ENCODE measurements at places on chromosomes 5 and 9.

DNA sequence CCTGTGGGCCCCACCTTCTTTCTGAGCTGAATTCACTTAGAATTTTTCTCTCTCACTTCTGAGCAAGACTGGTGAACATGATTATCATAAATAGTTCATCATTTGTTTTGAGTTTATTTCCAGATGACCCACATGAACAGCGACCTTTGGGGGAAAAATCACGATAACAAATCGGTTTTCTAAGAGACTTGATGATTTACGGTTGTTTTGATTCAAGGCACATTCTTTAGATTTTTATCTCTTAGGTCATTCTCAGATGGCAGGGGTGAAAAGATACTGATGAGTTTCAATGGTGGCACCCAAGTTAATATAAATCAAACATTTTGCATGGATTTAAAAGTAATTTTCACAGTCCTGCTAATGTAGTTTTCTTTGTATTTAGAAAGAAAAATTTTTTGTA is 95.1 kb downstream of the DMXL1 start:
- DNase-seq = no peak

DNA sequence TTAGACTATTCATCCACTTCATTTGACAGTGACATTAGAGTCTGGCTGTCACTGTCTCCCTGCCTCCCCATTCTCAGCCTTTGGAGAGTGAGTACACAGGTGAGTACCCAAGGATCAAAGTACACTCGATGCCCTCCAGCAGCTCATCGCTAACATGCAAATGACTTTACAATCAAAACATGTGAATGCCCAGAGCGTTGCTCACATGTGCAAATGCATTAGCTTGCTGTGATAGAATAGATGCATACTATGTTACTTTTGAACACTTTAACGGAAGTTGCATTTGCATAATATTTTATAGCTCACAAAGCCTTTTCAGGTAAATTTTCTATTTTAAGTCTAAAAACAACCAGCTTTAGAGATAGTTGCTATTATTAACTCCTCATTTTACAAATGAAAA is 107.6 kb downstream of the SYK start:
- no peak for DNase-seq

DNA sequence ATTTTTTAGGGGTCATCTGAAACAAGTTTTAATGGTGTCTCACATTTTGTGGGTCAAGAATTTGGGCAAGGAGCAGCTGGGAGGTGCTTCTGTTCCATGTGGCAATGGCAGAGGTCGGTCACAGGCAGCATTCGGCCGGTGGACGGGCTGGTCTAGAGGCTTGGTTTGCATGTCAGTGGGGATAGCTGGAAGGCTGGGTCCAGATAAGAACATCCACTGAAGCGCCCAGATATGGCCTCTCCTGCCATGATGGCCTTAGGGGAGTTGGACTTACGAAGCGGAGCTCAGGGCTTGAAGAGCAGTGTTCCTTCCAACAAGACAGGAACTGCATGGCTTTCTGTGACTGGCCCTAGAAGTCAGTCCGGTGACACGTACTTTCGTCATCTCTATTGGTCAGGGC is 30.3 kb downstream of the LHFPL2 start:
- no peak for DNase-seq

GRCh38 chr5:27216367-27216950 is 178.1 kb upstream of the CDH9 start:
- no peak for DNase-seq

- no peak for DNase-seq
These were observed 23.2 kb upstream of the ADAMTS16 start for GRCh38 chr5:5116956-5117355.

DNA sequence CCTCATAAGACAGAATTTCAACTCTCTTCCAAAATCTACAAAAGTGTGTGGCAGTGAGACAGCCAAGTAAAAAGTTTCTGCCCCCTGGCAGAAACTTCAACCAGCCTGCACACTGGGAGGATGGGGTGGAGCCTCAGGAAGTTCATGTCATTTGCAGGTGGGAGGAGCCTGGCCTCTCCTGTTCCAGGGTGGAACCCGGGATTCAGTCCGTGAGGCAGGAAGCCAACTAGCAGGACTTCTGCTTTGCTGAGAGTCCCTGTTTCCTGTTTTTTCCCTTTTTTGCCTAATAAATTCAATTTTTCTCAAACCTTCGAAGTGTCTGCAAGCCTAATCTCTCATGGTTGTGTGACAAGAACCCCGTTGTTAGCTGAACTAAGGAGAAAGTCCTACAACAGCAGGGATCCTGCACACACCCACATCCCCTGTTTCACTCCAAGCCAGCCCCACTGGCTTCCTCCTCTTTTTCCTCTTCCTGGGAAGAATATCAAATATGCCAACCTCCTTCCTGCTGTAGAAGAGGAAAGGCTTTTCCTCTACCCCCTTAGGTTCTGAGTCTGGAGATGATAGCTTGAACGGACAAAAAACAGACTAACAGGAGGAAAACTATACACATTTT is 69.3 kb downstream of the ALDH7A1 start:
- no peak for DNase-seq
